ENCODE measurements at places on chromosomes 12 and 14.

- DNase-seq, result peak; percentile 71
Measured at GRCh38 chr14:67411820-67412421, at the start of gene PLEK2. PLEK2 (minus strand) TSS chr14:67412165; CDS start chr14:67412059, 106 bp downstream.

DNA sequence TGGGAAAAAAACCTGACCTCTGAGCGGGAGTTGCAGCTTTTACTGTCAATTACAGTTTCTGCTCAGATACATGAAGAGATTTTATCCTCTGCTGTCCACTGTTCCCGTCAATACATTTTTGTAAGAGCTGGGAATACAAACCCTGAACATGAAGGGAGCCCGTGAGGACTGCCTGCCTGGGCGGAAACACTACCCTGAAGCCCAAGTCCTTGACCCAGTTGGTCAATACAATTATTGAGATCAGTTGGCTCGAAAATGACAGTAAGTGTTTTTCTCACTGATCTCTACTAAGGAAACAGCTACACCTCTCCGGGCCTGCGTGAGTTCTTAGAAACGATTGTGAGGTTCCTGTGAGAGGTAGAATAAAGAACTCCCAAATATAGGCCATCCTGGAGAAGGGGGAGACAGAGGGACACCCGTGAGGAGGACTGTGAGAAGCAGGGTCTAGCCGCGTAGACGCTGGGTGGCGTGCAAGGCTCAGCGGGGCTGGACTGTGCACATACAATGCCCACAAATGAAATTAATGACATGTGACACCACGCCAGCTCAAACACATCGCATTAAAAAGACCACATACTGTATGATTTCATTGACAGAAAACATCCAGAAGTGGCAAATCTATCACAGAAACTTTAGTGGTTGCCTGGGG lies 509.5 kb downstream of the TMEM132D start:
- no peak for DNase-seq

DNA sequence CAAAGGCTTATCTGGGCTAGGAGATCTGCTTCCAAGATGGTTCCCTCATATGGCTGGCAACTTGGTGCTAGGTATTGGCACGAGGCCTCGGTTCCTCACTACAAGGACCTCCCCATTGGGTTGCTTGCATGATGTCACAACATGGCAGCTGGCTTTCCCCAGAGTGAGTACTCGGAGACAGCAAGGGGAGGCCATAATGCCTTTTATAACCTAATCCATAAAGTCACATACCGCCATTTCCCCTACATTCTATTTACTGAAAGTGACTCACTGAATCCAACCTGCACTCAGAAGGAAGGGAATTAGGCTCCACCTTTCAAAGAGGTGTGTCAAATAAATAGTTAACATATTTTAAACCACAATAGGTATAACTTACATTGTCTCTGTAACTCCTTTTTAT lies 130.9 kb downstream of the SAMD4A start:
- DNase-seq, result no peak

DNA sequence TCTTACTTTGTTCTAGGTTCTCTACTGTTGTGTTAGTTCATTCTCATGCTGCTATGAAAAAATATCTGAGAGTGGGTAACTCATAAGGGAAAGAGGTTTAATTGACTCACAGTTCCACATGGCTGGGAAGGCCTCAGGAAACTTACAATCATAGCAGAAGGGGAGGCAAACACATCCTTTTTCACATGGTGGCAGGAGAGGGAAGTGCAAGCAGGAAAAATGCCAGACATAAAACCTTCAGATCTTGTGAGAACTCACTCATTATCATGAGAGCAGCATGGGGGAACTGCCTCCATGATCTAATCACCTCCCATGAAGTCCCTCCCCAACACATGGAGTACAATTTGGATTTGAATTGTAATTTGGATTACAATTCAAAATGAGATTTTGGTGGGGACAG lies 69.6 kb downstream of the MGST1 start:
- no peak for DNase-seq

DNA sequence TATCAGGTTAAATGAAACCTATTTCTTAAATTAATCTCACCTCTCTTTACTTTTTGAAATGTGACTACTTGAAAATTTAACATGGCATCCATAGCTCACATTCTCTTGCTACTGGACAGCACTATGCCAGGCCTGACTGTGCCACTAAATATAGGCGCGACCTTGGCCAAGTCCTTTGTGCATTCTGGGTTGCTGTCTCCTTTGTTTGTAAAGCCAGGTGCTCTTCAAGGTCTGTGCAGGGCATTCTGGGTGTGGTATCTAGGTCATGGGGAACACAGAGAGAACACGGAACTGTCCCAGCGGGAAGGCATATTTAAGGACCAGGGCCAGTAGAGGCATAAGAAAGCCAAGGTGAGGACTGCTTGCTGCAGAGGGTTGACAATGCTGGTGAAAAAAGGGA lies 121.2 kb downstream of the ZNF664 start:
- DNase-seq, result no peak

GRCh38 chr14:22842211-22843122 lies 6.1 kb downstream of the MMP14 start:
- no peak for DNase-seq

GRCh38 chr12:124224535-124225110 lies 70.3 kb upstream of the RFLNA start:
- no peak for DNase-seq

DNA sequence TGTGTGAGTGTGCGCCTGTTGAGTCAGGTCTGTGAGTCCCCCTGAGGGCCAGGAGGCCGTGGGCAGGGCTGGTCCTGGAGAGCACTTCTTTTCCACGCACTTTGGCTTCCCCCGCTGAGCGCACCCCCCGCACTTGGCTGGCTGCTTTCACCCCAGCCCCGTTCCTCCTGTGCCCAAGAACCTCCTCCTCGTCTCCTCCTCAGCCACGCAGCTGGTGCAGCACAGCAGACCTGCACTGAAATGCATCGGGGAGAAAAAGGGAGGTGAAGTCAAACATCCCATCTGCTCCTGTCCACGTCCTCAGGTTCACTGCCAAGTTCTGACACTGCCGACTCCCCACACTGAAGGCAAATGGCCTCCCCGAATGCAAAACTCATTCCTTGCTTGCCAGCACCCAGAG lies 362.7 kb upstream of the SFSWAP start:
- DNase-seq, result no peak

- no peak for DNase-seq
Measured at GRCh38 chr14:91744068-91744480, 12.2 kb upstream of the CATSPERB start.

- DNase-seq, result peak; percentile 87
Measured at GRCh38 chr12:6551063-6551461, 4.8 kb downstream of the IFFO1 start.

DNA sequence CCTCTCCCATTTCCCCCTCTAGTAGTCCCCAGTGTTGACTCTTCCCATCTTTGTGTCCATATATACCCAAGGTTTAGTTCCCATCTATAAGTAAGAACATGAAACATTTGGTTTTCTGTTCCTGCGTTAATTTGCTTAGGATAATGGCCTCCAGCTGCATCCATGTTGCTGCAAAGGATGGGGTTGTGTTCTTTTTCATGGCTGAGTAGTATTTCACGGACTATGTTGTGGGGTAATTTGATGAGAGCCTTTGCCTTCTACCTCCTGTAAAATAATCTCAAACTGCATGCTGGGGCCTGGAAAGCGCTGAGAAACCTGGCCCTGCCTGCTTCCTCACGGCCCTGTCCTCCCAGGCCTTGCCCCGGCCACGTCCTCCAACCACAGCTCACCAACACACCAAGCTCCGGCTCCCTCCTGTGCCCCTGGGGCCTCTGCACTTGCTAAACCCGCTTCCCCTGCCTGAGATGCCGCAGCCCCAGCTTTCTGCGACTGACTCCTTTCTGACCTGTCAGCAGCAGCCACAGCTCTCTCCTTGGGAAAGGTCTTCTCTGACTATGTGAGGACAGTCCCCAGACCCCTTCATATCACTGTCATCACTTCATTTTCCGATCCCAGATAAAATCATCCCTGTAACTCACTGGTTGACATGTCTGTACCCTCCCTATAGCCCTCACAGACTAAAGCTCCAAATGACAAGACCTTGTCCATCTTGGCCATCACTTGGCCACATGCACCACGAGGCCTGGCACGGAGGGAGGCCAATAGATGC lies 19.8 kb downstream of the ITPK1 start:
- peak; percentile 37 for DNase-seq

- DNase-seq, result peak; percentile 89
Measured at GRCh38 chr14:85531587-85532373, 1.8 kb downstream of the FLRT2 start.

DNA sequence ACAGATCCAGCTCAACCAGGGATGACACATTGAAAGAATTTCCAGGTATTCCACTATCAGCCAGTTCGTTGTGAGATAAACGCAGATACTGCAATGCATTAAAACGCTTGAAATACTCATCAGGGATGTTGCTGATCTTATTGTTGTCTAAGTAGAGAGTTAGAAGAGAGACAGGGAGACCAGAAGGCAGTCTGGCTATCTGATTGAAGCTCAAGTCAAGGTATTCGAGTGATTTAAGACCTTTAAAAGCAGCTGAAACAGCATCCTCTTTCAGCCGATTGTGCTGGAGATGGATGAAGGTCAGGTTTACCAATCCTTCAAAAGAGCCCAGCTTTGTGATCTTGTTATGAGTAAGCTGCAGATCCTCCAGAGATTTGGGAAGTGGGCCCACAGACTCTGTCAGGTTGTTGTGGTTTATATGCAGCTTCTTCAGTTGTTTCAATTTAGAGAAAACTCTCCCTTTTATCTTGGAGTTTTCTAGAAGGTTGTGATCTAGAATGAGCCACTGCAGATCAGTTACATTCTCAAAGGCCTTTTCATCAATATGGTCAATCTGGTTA lies 3.0 kb downstream of the LUM start:
- no peak for DNase-seq

- DNase-seq, result no peak
Measured at GRCh38 chr14:23015618-23016017, 5.7 kb upstream of the C14orf93 start.

DNA sequence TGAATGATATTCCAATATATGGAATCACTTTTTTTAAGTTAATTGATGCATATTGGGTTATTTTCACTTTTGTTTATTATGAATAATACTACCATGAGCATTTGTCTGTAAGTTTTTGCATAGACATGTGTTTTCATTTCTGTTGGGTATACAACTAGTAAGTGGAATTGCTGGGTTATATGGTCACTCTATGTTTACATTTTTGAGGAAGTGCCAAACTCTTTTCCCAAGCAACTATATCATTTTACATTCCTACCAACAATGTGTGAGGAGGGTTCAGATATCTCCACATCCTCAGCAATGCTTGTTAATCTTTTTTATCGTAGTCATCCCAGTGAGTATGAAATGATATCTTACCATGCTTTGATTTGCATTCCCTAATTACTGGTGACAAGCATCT lies 64.0 kb downstream of the MON2 start:
- DNase-seq, result no peak

DNA sequence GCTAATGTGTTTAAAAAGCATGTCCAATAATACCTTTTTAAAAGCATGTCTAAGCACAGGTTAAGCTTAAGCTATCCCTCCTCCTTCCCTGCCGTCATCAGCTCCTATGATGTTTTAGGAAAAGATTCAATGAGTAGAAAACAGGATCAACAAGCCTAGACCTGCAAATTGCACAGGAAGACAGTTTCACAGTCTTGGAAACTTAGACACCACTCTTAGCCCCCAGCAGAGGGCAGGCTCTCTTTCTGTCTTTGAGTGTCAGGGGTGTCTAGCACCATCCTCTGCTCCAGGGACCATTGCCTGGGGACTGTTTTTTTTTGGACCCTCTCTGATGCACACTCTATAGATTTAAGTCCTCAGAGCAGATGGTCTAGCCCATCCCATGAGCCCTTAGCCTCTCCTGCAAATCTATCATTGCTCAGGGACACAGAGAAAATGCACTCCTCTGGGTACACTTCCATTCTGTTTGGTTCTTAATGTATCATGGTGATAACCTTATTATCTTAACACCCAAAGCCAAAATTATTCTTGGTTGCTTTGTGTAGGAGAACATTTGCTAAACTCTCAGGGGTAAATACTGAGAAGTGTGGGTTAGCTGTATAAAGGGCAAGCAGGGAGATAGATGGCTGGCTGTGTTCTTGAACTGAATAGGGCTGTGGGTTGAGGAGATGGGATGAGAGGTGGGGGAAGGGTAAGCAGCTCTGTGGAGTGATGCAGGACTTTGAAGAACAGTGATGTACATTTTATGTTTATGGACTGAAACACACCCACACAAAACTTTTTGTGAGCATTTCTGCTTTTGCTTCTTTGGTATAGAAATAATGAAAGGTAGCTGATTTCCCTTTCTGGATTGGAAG lies 259.9 kb upstream of the DDHD1 start:
- DNase-seq, result no peak

- no peak for DNase-seq
Measured at GRCh38 chr12:26370098-26370497, 174.7 kb downstream of the SSPN start.

DNA sequence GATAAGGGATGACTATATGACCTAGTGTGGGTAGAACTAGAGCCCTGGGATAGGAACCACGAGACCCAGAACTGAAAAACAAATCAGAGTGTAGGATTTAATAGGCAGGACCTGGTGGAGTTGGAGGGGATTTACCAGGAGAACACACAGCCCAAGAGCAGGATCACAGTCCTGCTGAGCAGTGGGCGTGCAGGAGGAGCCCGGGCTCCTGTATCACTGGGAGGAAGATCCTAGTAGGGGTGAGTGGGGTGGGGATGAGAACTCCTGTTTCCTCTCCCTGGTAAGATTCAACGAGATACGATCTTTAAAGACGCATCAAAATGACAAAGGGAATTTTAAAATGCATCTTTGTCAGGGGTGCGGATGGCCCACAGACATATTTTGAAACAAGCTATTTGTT lies 220.1 kb downstream of the GALC start:
- DNase-seq, result no peak

DNA sequence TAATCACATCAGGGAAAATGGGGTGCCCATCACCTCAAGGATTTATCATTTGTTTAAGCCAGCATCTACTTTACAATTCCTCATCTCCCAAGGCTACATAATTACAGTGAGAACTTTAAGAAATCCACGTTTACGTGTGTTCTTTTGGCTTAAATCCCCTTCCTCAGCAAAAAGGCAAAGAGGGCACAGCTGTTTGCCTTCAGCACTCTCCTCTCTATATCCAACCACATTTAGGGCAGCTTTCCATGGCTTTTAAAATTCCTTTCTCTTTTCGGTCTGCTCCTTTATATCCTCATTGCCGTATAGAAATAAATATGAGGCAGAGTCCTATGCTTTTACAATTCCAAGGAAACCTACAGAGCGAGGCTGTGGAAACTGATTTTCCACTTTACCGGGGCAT lies 175.9 kb downstream of the EMP1 start:
- DNase-seq, result no peak

GRCh38 chr12:132925597-132926414 lies 30.3 kb downstream of the ZNF605 start:
- DNase-seq, result no peak

DNA sequence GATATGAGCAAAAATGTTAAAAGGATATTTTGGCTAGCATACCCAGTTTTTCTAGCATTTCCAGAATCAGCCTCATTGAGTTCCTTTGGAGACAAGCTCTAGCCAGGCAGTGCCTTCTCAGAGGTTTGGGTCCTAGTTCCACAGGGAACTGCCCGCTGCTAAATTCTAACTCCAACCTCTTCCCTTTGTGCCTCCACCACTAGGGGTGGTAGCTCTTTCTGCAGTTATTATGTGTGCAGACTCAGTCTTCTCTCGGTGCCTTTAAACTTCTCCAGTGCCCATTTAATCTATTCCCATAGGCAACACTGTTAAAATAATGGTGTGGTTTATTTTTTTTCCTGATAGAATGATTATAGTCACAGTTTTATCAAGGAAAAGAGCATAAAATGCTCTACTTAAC lies 21.5 kb upstream of the SLC25A3 start:
- DNase-seq, result no peak

Data from right cardiac atrium (tissue), 5 donors.